ENCODE measurements at places on chromosomes 12 and 14. TPM values are rescaled to one million over a fixed set of nuclear protein-coding genes. Genes with fewer than 3 reads are reported as not detected.

TMEM119 gene
- total RNA-seq = not detected

COX8C gene
- total RNA-seq = not detected

GRCh38 chr12:16385782-16386646 lies 38.6 kb downstream of the MGST1 start:
- DNase-seq = peak; percentile 50

ZDHHC17 gene
- 35.3 TPM for total RNA-seq

DNA sequence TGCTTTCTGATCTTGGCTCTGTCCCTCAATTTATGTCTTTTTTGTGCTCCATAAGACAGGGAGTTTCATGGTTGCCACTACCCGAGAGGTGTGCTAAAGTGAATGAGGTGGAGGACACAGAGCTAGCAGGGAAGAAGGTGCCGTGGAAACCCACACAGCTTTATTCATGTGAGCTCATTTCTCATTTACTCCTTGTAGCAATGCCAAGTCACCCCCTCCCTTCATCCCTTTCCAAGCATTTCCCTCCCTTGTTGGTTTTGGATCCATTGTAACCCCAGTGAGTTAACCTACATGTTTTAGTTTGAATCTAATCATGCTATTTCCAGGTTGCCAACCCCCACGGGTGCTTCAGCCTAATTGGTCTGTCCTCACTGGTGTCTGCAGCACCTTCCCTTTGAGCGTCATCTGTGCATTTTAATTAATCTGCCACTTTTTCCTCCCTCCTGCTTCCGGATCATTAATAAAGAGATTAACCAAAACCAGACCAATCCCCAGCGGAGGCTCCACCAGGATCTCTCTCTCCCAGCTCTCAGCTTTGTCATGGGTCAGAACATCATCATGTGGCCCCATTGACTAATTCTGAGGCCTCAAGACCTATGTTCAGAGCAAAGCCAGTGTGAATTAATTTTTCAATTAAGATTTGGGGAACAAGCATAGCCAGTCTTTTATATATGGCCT lies 56.2 kb downstream of the NTF3 start:
- DNase-seq = no peak

GRCh38 chr12:59084511-59085375 lies 164.4 kb upstream of the LRIG3 start:
- no peak for DNase-seq

- DNase-seq = peak; percentile 77
Measured at GRCh38 chr14:81268016-81268416, 47.3 kb upstream of the GTF2A1 start.

SLC25A47 gene
- total RNA-seq = not detected

ACVR1B gene
- total RNA-seq = 9.8 TPM

DNA sequence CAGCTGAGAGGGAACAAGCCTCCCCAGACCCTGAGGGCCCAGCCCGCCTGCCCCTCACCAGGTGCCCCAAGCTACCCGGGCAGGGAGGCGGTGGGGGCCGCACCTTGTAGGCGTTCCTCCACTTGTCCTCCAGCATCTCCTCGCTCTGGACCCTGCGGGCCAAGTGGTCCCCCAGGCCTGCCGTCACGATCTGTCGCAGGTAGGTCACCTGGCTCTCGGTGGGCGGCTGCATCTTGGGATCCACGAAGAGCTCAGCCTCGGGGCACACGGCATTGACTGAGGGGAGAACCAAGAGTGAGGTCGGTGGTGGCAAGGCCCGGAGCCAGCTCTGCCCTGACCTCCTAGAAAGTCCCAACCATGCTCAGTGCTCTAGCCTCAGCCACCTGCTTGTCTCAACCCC lies 36.6 kb downstream of the DHX37 start:
- no peak for DNase-seq

YEATS4 gene
- 41.3 TPM for total RNA-seq

GPR137C gene
- total RNA-seq = 0.63 TPM

DNA sequence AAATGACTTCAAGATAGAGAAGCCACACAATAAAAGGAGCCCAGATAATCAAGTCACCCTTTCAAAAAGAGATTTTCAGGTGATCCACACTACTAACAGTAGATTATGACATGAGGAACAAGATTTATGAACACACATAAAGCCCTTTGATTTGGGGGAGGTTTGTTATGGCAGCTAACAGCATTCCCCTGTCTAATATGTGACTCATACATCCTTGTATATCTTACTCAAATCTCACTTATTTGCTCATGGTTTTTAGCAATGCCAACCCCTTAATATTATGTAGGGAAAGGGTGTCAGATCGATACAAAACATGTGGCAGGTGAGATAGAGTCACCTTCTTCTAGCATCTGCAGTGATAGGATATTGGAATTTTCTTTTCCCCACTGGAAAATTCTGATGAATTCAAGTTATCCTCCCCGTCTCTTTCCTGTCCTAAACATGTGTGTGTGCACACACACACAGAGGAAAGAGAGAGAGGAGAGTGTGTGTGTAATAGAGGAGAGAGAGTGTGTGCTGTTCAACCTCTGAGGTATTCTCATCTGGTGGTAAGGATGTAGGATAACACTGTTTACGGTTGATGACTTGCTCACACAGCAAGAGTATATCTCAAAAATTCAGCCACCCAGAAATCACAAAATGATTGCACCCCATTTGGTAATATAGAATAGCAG lies 319.9 kb downstream of the KCNC2 start:
- peak; percentile 86 for DNase-seq

- DNase-seq = peak; percentile 74
Measured at GRCh38 chr12:15590180-15590826, 198.9 kb downstream of the EPS8 start.

DNA sequence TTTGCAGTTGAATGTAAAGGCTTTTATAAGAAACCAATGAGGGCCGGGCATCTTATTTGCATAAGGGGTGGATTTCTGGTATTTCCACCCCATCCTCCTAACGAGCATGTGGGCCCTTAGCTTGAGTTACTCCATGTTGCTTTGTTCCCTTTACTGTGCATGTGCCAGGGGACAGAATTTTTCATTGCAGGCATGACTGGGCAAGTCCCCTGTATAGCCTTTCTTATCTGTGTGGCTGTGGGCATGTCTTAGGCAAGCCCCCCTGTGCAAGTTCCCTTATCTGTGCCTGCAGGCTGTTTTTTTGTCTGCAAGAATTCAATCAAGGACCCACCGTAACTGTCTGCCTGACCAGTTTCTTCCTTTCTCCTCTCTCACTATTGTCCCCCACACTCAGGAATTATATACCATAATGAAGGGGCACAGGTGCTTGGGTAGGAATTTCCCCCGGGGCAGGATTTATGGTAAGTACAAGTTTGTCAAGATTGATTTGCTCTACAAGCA lies 152.2 kb upstream of the CNOT2 start:
- DNase-seq = no peak

DNA sequence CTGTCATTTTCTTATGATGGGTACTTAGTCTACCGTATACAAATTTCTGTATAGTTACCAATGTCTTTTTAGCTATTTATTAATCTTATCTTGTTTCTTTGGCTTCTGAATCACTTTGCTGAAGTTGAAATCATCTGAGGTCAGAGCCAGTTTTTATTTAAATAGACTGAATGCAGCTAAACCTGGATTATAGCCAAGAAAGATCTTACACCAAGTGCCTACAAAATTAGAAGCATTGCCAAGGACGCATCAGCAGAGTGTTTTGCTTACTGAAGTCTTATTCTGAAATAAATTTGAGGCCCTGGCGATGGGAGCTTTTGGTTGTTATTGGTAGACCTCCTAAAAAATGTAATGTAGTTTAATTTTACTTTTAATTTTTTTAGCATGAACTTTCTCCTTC lies 128.2 kb downstream of the RGS6 start:
- no peak for DNase-seq

DNA sequence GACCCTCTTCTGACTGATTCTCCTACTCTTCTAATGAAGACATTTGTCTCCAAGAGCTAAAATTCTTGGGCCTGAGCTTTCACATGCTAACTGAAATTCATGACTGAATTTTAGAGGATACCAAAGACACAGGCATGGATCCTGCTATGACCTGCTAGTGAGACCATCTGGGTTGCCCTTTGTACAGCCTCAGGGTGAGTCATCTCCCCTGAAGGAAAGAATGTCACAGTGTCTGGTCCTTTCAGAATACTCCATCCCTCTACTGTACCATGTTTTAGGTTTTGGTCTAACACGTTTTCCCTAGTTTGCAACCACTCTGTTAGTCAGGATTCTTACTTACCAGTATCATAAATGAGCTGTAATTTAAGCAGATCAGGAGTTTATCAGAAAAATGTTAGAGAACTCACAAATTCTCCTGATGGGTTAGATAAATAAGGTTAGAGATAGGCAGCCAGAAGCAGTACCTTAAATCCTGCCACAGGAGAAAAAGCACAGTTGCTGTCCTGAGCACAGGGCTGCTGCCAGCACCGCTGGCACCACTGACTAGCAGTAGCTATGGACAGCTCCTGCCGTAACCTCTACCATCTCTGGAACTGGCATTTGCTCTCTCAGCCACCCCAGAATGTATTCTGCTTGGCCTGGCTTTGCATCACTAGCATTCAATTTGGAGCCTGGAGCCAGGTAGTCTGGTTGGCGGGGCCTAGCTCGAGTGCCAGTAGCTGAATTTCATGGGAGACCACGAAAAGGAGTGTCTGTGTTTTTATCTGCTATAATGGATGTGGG lies 127.6 kb downstream of the ANO6 start:
- DNase-seq = peak; percentile 62

DNA sequence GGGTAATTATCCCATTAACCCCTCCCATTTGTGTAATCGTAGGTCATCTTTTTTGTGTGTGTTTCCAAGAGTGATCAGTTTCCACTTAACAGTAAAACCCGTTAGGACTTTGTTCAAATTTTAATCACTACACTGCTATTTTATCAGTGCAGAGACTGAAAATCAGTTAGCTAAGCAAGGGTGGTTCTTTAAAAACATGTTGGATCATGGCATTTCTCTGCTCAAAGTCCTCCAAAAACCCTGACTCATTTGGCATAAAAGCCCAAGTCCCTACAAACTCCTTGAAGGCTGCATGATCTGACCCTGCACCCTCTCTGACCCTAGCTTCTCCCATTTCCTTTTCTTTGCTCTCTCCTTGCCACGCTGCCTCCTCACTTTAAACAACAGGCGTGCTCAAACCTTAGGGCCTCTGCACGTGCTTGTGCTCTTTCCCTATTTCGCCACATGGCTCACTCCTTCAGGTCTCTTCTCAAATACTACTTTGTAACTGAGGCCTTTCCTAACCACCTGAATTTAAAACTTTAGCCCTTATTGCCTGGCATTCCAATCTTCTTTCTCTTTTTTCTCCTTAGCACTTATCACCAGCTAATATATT lies 13.2 kb upstream of the OVCH1 start:
- DNase-seq = no peak

DNA sequence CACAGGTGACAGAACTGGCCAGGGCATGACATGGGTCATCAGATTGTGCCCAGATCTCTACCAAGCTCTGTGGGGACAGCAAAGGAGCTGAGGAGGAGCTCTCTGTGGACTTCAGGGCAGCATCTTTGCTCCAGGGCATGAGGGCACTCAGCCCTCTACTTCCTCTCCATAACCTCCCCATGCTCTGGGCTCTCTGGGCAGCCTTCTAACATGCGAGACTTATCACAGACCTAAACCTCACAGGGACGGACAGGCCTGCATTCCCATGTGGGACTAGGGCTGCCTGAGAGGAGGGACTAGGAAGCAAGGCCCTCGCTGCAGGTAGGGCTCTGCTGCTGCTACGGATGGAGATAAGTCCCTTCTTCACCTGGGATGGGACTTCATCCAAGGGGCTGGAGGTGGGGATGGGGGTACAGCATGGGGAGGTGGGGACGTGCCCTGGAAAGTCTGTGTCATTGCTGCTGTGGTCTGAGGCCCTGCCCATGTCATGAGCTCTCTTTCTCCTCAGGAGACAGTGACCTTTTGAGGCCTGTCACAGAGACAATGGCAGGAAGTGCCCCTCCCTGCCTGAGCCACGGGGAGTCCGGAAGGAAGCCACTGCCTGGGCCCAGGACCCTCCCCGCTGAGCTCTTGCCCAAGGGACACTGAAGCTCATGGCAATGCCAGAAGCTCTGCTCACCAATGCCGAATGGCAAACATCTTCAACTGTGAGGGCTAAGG lies 44.1 kb downstream of the PITPNM2 start:
- DNase-seq = peak; percentile 39

DNA sequence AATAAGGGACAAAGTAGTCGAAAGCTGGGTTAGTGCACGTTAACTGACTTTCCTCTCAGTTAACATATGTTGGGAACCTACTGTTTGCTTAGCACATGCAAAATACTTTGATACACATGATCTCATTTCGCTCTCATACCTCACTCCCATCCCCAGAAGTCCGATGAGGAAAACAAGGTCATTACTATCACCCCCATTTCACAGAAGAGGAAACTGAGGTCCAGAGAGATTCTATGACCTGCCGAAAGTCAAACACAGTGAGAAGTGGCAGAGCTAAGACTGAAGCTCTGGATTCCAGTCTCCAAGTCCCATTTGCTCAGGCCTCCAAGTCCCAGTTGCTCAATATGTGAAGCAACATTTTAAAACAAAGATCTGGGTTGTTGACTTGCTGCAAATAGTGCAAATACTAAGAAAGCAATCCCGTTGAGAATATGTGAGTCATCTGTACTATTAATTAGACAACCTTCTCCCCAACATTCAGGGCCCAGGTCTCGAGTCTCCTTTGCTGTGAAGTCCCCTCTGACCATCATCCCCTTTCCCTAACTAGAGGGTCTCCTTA lies 170.6 kb upstream of the PWP1 start:
- DNase-seq = peak; percentile 72

GRCh38 chr12:108310489-108310888 lies 28.6 kb downstream of the CMKLR1 start:
- DNase-seq = no peak

RAPGEF3 gene
- total RNA-seq = 6.7 TPM

DNA sequence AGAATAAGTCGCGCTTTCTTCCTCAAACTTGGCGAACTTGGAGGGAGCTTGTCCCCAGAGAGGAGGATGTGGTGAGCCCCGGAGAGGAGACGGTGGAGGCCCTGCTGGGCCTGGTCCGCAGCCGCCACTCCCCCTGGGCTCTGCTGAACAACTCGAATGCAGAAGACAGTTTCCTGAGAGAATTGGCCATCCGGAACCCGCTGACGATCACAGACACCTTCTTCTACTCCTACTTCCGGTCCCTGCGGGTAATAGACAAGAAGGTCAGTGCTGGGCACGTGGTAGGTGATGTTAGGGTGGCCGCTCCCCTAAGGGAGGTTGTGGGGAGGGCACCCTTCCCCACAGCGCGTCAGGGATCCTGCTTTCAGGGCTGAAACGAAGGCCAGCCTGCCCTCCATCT lies 1.6 kb downstream of the LRRC43 start:
- DNase-seq = no peak

Data from PC-3 (cell line).